Stimulated activated naive CD4-positive, alpha-beta T cell treated with Interleukin-2 at 50 U/mL for 16 hours (primary cell): ENCODE measurements at places on chromosomes 4 and X.

DNA sequence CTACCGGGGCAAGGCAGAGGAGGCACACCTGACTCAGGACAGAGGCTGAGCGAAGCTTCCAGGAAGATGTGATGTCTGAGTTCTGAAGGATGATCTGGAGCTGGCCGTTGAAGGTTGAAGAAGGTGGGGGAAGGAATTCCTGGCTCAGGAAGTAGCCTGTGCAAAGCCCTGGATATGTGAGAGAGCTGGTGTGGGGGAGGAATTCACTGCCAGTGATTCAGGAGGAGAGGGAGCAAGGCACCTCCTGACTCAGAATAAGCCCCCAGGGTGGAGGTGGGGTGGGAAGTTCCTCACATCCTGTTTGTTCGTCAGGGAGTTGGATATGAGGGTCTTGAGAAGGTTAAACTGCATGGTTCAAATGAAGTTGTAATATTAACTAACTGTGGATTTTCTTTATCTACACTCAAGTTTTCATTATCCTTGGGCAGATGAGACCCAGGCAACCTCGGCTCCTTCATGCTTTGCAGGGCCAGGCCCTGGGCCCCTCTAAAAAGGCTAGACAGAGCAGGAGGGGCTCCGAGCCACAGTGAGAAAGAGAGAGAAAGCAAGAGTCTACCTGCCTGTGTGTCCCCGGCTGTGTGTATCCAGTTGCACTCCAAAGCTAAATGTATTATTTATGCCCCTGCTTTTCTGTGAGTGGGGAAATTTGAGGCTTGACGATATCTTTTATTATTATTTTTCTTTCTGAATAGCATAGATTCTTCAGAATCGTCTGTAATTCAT, 7.1 kb downstream of the NHSL2 start:
- no peak for DNase-seq

GRCh38 chr4:99574530-99575324, at the start of gene MTTP:
Gene MTTP (plus strand): TSS chr4:99574824. CDS start chr4:99574910, 86 bp downstream.
- no peak for DNase-seq

- DNase-seq: no peak
Observed at GRCh38 chr4:45033676-45034419, 307.5 kb upstream of the GNPDA2 start.

DNA sequence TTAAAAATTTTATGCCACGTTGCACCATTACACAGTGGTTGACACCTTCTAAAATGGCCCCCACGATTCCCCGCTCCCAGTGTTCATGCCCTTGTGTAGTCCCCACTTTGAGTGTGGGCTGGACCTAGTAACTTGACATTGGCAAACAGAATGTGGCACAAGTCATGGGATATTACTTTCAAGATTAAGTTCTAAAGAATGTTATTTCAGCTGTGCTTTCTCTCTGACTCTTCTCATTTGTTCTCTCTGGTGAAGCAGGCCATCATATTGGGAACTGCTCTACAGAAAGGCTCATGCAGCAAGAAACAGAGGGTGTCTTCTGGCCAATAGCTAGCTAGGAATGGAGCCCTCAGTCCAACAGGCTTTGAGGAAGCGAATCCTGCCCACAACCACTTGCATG, 67.1 kb downstream of the ATXN3L start:
- no peak for DNase-seq

DNA sequence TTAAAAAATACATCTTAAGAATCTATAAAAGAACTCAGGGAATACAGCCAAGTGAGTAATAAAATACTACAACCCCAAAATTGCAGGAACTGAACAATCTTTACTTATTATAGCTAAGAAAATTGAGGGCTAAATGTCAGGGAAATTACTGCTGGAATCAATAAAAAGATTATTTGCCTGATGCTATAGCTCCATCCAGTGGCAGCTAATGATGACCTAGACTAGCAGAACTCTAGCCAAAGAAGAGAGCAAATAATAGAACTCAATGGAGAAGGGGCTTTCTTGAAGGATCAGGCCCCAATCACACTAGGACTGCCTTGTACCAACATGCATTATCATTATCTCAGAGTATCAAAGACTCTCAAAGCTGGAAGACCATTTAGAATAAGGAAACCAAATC, 85.0 kb upstream of the FAM241A start:
- DNase-seq: no peak

DNA sequence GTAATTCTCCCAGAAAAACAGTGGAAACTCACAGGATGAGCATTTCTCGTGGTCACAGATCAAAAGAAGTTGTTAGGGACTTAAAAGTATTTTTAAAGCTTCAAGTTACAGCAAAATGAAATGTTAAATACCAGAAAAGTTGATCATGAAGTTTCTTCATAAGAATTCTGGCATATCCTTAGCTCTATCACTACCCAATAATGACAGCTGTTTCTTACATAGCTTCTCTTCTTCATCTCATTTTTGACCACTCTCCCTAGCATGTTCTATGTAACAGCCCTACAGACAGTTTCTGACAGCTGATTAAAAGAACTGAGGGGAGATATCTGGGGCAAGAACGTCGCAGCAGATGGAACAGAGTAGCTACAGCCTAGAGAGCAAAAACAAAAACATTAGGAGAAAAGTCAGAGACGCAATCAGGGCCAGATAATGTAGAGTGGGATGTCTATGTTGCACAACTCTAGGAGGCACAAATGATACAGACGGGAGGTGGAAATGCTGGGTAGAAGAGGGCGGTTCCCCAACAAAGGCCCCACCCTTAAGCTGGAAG, 108.7 kb downstream of the CORIN start:
- DNase-seq: no peak
